ENCODE measurements at places on chromosomes 4 and X. TPM values are rescaled to one million over a fixed set of nuclear protein-coding genes. Genes with fewer than 3 reads are reported as not detected.
A peak's percentile ranks its signal among the peaks of the same experiment; 100 is the strongest.

GRCh38 chr4:25104591-25104990, 55.7 kb downstream of the SEPSECS start:
- no peaks in the 10 kb centered on the region for H3K36me3 ChIP-seq
- DNase-seq, result no peak
- no peaks in the 10 kb centered on the region for H3K27me3 ChIP-seq

DNA sequence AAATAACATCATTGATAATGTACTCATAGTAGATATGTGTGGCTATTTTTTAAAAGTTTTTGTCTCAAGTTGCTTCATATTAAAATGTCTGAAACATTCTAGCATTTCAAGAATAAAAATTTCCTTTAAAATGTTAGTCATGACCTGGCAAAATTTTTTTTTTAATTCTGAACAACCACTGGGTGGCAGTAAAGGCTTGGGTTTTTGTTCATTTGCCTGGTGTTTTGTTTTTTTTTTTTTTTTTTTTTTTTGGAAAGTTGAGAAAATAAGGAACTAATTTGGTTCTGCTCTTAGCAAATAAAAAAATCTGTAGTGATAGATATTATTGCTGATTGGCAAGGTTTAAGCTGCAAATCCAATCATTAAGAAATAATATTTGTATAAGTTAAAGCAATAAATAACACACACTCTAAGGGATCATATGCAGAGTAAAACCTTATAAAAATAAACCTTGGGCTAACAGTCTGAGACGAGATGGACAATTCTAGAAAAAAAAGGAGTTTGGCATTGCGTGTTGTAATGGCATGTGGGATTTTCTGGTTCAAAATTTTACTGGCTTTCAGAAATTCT, 81.4 kb downstream of the CEP44 start:
- no peak overlapping the region for H3K27ac ChIP-seq
- DNase-seq, result no peak
- H3K27me3 ChIP-seq, result no peaks in the 10 kb centered on the region
- no peak overlapping the region for H3K4me3 ChIP-seq
- no peaks in the 10 kb centered on the region for H3K4me1 ChIP-seq
- no peaks in the 10 kb centered on the region for H3K36me3 ChIP-seq

DNA sequence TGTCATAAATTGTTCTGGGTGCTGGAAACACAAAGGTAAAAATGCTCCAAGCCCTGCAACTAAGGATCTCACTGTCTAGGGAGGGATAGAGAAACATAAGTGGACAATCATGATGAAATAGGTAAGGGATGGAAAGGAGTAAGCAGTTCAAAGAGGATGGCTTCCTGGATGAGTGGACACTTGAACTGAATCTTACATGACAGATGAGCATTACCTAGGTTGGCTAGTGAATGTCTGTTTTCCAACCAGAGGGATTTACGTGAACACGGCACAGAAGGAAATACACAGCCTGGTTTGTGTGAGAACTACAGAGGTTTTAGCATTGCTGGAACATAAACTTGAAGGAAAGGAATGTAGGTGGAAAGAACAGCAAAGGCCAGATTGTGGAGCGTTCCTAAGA, 150.2 kb upstream of the GALNT7 start:
- H3K4me3 ChIP-seq, result no peak overlapping the region
- no peaks in the 10 kb centered on the region for H3K4me1 ChIP-seq
- no peaks in the 10 kb centered on the region for H3K36me3 ChIP-seq
- no peak for DNase-seq

- no peaks in the 10 kb centered on the region for H3K27me3 ChIP-seq
- no peaks in the 10 kb centered on the region for H3K36me3 ChIP-seq
- DNase-seq, result no peak
- H3K4me3 ChIP-seq, result no peak overlapping the region
These were observed 316.7 kb downstream of the DMD start for GRCh38 chrX:32894679-32895078.

GRCh38 chr4:10082047-10082446, 34.6 kb downstream of the WDR1 start:
- DNase-seq, result peak; percentile 0
- H3K27me3 ChIP-seq, result no peaks in the 10 kb centered on the region
- H3K36me3 ChIP-seq, result peaks cover 100% of the 10 kb centered on the region
- H3K4me3 ChIP-seq, result no peak overlapping the region
- H3K27ac ChIP-seq, result no peak overlapping the region
- no peaks in the 10 kb centered on the region for H3K4me1 ChIP-seq

- H3K4me3 ChIP-seq, result no peak overlapping the region
- H3K36me3 ChIP-seq, result no peaks in the 10 kb centered on the region
- DNase-seq, result peak; percentile 25
- no peaks in the 10 kb centered on the region for H3K27me3 ChIP-seq
These were observed 119.2 kb upstream of the EDNRA start for GRCh38 chr4:147361726-147362125.

- no peaks in the 10 kb centered on the region for H3K4me1 ChIP-seq
- no peak overlapping the region for H3K27ac ChIP-seq
- H3K36me3 ChIP-seq, result no peaks in the 10 kb centered on the region
- no peak overlapping the region for H3K4me3 ChIP-seq
- DNase-seq, result no peak
These were observed 16.7 kb upstream of the FRAS1 start for GRCh38 chr4:78040431-78040830.

DNA sequence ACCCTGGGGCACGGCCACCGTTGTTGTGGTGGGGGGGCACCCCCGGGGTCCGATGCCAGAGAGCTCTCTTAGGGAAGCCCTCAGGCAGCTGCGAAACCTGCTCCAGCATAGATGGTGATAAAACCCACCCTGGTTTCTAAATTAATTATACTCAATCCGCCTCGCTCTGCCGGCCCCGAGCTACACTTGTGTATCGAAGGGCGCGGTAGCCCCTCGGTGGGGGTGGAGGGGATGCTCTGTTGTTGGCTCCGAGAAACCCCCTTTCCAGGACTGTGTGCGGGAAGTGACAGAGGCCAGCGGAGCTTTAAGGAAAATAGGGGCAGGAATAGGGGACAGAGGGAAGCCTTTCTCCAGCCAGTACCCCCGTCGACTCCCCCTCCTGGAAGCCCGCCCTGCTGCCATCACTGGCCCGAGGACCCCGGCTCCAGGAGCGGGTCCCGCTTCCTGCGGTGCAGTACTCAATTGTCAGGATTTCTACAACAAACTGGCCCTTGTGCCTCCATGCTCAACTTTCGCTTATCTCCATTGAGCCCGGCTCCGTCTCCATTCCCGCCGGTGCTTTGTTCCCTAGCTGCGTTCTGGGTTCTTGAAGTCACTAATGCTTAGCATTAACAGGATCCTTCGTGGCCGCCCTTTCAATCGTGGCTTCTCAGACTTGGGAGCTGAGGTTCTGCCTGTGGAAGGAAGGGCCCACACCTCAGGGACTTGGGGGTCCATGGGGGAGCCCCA, 408.2 kb downstream of the BCOR start:
- no peaks in the 10 kb centered on the region for H3K36me3 ChIP-seq
- peak overlapping the region; percentile 30 for H3K27ac ChIP-seq

DNA sequence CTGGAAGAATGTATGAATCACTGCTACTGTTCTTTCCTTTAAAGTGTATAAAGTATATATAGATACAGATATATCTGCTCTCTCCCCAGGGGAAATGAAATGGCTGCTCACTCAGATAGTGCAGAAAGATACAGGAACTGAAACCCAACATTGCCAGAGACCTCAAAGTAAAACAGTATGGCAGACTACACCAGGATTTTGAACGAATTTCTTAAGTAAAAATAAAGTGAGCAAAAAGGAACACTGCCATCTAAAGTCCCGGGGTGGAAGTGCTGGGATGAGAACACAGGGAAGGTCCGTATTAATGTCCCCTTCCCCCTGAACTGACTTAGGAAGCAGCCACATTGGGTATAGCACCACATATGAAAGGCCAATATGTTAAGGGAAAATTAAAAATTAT, 93.4 kb downstream of the TMA16 start:
- H3K4me3 ChIP-seq, result no peak overlapping the region
- H3K27me3 ChIP-seq, result no peaks in the 10 kb centered on the region
- no peaks in the 10 kb centered on the region for H3K36me3 ChIP-seq
- H3K27ac ChIP-seq, result no peak overlapping the region
- no peak for DNase-seq

- DNase-seq, result peak; percentile 27
- peak within 1 kb of the TSS; percentile 26 for H3K4me3 ChIP-seq
- no peaks in the 10 kb centered on the region for H3K36me3 ChIP-seq
- peaks cover 36% of the 10 kb centered on the region for H3K4me1 ChIP-seq
- peaks cover 76% of the 10 kb centered on the region for H3K27me3 ChIP-seq
These were observed at the start of gene PCDH19 for GRCh38 chrX:100409610-100410590. PCDH19 (minus strand) TSS chrX:100410273; CDS start chrX:100408597, 1,676 bp downstream.

DNA sequence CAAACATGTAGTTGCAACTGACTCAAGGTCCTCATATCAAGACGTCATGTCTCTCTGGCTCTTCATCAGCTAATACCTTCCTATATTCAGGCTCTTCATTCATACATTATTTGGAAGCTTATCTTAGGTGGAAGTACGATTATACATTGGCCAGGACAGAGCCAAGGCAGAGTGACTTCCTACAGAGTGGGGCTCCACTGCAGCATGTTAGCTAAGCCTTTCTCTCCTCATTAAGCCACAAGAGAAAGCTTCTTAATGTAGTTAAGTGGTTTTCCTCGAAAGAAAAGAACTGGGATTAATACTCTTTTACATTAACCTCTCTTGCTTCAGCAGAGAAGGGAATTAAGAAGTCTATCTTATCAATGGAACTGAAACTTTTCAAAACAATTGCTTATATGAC, 15.0 kb downstream of the C4orf33 start:
- H3K4me3 ChIP-seq, result no peak overlapping the region
- H3K27ac ChIP-seq, result no peak overlapping the region
- no peaks in the 10 kb centered on the region for H3K27me3 ChIP-seq
- H3K4me1 ChIP-seq, result no peaks in the 10 kb centered on the region

GRCh38 chrX:16705370-16705769, 7.1 kb downstream of the CTPS2 start:
- H3K4me1 ChIP-seq, result no peaks in the 10 kb centered on the region
- no peak for DNase-seq
- no peak overlapping the region for H3K4me3 ChIP-seq
- no peak overlapping the region for H3K27ac ChIP-seq
- no peaks in the 10 kb centered on the region for H3K36me3 ChIP-seq
- H3K27me3 ChIP-seq, result no peaks in the 10 kb centered on the region

GRCh38 chr4:69490271-69490670, 5.4 kb downstream of the UGT2B4 start:
- H3K27me3 ChIP-seq, result no peaks in the 10 kb centered on the region
- H3K27ac ChIP-seq, result no peak overlapping the region
- no peaks in the 10 kb centered on the region for H3K36me3 ChIP-seq
- DNase-seq, result no peak
- no peaks in the 10 kb centered on the region for H3K4me1 ChIP-seq

- no peaks in the 10 kb centered on the region for H3K4me1 ChIP-seq
- no peak for DNase-seq
- H3K27ac ChIP-seq, result no peak overlapping the region
- H3K27me3 ChIP-seq, result no peaks in the 10 kb centered on the region
These were observed 47.4 kb upstream of the APOOL start for GRCh38 chrX:84956304-84956703.

GRCh38 chrX:70129816-70130215, 3.4 kb upstream of the IGBP1 start:
- H3K4me3 ChIP-seq, result no peak overlapping the region
- H3K4me1 ChIP-seq, result peaks cover 3% of the 10 kb centered on the region
- DNase-seq, result no peak
- no peak overlapping the region for H3K27ac ChIP-seq

DNA sequence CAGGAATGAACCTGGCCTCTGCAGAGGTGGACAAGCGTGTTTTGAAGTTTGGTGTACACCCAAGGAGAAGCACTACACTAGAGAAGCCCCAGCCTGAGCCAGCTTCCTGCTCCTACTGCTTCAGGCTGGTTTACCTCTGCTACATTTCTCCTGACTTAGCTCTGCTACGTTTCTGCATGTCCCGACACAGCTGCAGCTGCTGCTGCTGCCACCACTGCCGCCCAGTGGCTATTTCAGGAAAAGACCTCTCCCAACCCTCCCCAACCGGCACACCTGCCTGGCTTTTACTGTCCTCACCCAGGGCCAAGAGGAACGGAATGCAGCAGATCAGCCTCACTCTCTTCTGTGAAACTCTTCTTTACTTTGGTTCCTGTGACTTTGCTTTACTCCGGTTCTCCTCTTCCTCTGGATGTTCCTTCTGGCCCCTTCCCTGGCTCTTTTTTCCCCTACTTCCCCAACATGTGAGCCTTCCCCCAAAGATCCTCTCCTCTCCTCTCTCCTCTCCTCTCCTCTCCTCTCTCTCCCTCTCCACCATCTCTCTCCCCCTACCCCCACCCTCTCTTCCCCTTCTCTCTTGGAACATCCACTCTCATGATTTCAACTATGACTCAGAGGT, 3.1 kb upstream of the P2RY4 start:
- no peaks in the 10 kb centered on the region for H3K27me3 ChIP-seq
- H3K27ac ChIP-seq, result no peak overlapping the region
- no peaks in the 10 kb centered on the region for H3K36me3 ChIP-seq
- DNase-seq, result no peak
- no peak overlapping the region for H3K4me3 ChIP-seq

GRCh38 chrX:40383969-40384368, 196.8 kb upstream of the ATP6AP2 start:
- no peaks in the 10 kb centered on the region for H3K36me3 ChIP-seq
- H3K4me1 ChIP-seq, result peaks cover 4% of the 10 kb centered on the region

DNA sequence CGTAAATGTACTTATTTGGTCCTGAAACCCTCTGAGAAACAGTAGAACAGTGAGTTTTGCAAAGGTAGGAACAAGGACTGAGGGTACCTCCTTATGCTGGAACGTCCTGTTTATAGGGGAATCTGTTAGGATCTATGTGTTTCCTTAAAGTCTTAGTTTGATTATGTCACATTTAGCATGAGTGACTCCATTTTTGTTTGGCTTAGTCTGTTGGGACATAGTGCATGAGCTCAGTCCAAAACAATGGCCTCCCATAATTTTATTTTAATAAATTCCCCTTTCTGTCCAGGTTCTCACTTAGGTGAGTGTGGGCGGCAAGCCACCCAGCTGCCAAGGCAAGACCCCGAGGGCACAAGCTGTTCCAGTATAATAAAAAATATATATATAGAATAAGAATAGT, 27.7 kb downstream of the HTT-AS start:
- no peak overlapping the region for H3K4me3 ChIP-seq
- peaks cover 9% of the 10 kb centered on the region for H3K4me1 ChIP-seq
- no peak for DNase-seq
- H3K27me3 ChIP-seq, result no peaks in the 10 kb centered on the region

DNA sequence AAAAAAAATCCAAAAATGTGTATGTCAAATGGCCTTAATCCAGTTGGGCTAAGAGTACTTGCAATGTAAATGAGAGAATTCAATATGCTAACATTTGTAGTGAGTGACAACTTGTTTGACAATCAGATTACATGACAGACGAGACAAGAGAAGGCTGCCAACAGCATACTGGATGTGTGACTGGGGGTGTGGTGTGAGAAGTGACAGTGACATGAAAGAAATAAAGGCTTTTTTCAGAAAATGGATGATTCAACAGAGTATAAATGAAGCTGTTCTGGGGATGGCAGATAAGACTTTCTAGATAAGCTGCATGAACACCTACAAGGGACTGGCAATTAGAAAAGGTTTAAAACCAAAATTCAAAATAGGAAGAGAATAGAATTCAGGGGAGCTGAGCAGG, 143.4 kb downstream of the CENPC start:
- no peak for DNase-seq
- no peaks in the 10 kb centered on the region for H3K4me1 ChIP-seq
- H3K36me3 ChIP-seq, result no peaks in the 10 kb centered on the region

- H3K4me1 ChIP-seq, result no peaks in the 10 kb centered on the region
- H3K27ac ChIP-seq, result no peak overlapping the region
- H3K27me3 ChIP-seq, result no peaks in the 10 kb centered on the region
- DNase-seq, result no peak
These were observed 334.9 kb upstream of the GATB start for GRCh38 chr4:152095701-152096070.

The TRPC5OS gene
- not detected for total RNA-seq

The PLK4 gene
- total RNA-seq, result 2.0 TPM

The DMRTC1B gene
- not detected for total RNA-seq

All from tibial nerve (tissue), 4 donors.